ENCODE measurements at places on chromosomes 5 and 9.

DNA sequence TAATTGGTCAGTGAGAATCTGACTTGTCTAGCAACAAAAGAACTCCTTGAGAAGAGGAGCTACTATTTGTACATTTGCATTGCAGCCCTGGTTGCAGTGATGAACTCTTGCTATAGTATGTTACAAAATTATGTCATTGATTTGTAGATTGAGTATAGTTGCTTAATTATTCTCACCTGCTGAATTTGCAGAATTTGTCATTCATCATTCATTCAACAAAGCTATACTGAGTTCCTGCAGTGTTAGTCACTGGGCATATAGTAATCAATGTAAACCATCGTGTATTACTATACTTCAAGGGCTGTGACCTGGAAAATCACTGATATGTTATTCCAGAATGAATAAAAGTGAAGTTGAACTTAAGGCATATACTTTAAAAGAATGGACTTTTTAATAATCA lies 50.1 kb downstream of the SLC1A3 start:
- no peak for DNase-seq

DNA sequence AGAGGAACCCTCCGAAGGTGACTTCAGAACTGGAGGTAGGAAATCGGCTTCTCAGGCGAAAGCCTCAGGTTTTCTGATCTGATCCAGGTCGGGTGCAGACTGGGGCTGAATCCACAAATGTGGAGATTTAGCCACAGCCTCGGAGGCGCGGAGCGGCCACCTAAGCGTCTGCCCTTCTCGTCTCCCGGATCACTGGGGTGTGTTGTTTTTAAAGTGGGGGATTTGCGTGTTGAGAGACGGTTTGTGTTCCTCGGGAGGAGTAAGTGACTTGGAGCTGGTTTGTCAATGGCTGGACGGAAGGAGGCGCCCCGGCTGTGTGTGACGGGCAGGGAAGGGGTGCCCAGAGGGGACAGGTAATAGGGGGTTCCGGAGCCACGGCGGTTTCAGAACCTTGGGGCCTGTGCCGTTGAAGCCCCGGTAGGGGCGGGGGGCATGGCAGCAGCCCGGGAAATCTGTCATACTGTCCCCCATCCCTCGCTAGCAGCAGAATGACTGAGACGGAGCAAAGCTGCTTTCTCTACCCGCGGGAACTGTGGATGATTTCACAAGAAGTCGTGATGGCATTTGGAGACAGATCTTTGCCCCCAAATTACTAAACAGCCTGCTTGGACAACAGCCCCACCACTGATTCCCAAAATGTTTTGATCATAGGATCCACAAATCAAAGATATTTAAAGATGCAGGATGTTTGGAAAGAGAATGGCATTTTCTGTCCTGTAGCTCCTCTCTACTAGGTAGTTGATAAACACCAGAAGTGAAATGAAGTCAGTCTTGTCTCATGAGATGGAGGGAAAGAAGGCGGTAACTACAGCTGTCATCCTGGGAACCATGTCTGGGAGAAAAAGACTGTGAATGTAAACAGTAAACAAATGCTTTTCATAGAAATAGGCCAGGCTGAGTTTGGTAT lies 216.5 kb downstream of the PDZD2 start:
- no peak for DNase-seq

DNA sequence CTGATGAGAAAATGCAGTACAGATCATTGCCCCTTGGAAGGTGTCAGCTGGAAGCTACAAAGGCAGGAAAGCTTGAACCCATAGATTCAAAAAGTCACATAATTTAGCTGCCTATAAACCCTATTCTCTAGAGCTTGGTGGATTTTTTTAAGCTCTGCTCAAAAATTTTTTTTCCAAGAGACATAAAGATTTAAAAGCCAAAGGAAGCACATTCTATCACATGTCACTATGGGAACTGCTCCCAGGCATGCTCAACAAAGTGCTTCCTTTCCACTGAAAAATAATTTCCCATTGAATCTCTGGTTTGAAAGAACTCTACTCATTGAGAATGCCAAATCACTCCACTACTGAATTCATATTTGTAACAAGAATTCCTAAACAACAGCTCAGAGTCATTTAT lies 419.8 kb downstream of the CETN3 start:
- DNase-seq, result no peak

- DNase-seq, result no peak
Observed at GRCh38 chr5:14579246-14579645, 2.3 kb upstream of the OTULINL start.

DNA sequence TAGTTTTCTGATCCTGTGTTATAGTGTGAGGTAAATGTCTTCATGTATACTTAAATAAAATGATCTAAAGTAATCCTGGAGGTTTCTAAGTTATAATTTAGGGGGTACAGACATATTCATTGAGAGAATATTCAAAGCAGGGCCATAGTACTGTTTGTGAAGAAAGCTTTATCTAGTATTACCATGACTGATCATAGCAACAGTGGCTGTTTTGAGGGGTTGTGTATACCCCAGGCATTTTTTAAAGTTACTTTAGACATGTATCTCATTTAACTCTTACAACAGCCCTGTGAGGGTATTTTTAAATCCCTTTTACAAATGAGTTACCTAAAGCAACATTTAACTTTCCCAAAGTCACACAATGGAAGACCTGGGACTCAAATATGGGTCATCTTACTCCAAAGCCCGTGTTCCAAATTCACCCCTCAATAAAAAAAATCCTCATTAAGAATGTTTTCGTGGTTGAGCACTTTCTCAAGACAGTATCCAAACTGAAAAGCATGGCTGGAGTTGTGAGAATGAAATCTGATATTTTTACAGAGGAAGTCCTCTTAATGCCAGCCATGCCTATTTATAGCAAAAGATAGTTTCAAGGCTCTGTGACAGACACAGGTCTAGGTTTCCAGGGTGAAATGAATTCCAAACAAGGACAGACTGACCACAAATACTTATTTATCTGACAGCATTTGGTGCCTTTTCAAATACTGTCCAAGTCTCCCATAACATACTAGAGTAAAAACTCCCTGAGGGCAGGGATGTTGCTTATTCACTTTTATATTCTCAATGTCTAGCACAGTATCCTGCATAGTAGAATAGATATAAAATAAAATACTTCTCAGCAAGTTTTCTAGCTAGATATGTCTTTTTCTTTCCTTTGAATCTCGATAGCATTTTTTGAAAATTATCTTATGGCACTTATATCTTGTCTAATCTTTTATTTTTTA lies 10.4 kb downstream of the STOM start:
- DNase-seq, result no peak

DNA sequence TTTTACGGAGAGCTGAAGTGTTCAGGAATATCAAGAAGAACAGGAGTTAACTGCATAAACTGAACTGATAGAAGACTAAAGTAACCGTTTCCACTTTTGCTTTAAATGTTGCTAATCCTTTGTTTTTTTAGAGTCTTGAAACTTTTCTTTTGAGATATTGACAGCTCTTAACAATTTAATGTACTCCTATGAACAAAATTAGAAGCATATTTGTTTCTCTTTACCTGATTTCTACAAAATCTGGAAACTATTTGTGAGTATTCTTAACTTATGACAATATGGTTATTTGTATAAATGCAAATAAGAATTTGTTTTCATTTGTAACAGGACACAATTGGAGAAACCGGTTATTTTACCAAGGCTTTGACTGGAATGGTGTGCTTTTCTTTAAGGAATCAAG lies 89.5 kb upstream of the FAM120A start:
- DNase-seq, result no peak

- no peak for DNase-seq
Observed at GRCh38 chr5:31962871-31963307, 211.2 kb downstream of the GOLPH3 start.

DNA sequence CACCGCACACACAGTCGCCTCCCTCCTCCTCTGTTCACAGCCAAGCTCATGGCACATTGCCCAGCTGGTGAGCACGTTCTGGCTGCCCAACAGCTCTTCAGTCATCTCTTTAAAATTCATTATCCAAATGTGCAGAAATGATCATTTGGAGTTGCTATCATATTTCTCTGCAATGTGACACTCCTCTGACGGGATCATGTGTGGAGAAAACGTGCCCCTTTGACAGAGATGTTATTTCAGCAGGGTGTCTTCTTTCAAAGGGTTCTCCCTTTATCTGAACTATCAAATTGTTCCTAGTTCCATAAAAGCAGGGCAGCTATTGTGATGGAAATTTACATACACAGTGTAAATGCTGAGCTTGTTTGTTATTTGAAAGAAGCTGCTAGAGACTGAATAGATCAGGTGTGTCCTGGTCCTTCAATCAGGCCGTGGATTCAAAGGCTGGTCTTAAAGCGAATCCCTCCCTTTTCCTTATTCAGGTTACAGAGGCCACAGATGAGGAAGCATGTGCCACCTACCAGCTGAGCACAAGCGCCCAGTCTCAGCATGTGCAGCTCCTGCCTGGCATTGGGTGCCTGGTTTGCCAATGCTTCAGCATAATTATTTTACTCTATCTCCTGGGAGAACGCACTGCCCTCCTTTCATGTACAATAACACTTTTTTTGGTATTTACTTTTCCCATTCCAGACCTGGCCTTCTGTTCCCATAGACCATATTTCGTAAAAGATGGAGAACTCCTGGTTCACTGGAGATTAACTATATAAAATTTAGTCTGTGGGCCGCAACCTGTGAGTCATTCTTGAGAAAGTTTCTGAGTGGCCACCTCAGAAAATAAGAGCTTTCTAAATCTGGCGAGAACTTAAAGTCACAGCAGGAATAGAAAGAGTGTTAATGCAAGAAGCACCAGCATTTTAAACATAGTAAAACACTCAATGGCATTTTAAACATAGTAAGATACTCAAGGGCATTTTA lies 433.7 kb downstream of the ENC1 start:
- DNase-seq, result no peak

- DNase-seq, result no peak
Observed at GRCh38 chr9:89448381-89448780, 49.5 kb downstream of the SEMA4D start.

DNA sequence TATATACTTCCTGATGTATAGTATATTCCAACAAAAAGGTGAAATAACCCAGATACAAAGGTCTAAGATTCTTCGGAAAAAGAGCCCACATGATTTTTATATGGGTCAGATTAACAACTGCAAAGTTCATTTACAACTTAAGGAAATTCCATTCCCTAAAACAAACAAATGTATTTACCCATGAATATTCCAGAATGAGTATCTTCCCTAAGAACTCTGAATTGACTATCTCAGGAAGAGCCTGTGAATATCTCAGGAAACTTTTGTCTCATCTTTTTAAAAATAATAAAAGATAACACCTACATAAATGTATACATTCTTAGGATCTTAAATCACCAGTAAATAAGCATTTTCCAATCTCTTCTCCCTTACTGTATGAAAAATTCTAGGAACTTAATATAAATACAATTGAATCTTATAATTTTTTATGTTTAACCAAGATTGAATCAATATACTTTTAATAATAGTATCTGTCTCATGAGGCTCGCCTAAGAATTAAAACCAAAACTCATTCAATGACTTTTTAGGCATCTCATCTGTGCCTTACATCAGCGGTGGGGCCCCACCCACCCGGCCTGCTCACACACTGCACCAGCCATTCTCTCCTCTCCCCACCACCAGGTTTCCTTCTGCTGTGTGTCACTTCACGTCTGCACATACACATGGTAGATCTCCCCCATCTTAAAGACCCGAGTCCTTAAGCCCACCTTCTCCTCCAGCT lies 78.1 kb downstream of the RAPGEF1 start:
- no peak for DNase-seq

GRCh38 chr9:8259028-8259427 lies 459.4 kb upstream of the DMAC1 start:
- DNase-seq, result no peak

DNA sequence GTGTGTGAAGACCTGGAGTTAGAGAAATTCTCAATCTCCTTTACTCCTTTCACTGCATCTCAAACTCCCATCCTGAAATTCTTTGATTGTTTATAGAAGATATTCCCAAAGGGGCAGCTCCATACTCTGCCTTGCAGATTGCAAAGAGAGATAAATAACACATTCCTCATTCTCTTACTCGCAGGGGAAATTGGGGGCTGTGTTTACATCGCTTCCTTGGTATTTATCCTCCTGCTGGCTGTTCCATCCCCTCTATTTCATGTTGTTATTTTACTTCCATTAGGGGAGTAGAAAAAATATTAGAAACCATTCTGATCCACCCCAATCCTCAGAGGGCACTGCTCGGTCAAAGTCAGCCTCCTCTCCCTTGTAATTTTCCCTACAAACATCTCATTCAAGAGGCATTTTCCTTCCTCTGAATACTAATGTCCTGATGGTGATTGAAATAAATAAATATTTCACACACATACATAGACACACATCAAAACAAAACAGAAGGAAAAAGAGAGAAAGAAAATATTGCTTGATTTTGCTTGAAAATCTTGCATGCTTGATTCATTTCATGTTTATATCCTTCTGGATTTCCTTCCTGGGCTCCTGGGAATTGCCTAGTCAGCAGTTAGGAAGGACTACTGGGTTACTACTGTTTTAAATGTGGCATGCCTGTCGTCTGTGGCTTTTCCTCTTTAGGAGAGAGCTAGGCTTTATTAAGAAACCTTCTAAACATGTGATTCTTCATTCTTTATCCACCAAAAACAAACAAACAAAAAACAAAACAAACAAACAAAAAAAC lies 420.1 kb upstream of the PAPPA start:
- no peak for DNase-seq

- no peak for DNase-seq
Observed at GRCh38 chr9:131642496-131643083, 97.3 kb downstream of the PRRT1B start.

DNA sequence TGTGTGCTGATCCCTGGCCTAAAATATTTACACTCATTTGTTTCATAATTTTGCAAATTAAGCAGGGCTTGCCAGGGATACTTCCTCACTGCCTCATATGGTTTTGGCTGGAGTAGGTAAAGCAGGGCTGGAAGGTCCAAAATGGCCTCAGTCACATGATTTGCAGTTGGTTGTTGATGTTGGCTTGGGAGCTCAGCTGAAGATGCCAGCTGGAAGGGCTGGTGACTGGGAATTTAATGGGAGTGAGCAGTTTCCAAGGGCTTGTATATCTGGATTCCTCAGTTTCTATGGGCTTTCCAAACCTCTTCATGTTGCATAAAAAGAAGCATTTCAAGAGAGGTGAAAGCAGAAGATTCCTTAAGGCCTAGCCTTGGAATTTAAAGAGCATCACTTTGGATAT lies 729.3 kb downstream of the CDH18 start:
- no peak for DNase-seq

GRCh38 chr5:96660971-96661854 lies 963 bp upstream of the CAST start:
- DNase-seq, result no peak

Data from left lobe of liver (tissue), 2 donors.